ENCODE measurements at places on chromosomes 12 and 14.

- no peak for DNase-seq
Measured at GRCh38 chr14:71366861-71367260, 459.6 kb downstream of the PCNX1 start.

DNA sequence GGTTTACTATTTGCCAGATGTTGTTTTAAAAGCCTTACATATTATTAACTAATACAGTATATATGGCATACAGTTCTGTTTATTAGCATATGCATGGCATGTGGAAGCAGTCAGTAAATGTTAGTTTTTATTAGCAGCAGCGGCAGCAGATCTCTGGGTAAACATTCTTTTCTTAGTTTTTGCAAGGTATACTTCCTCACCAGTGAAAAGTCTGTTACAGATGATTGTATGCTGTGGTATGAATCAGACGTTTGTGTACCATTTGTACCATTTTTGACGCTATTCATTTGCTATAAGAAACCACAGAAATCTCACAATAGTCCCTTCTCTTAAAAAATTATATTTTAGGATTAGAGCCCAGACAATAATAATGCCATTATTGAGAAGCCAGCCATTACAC is 17.8 kb downstream of the STK38L start:
- no peak for DNase-seq

DNA sequence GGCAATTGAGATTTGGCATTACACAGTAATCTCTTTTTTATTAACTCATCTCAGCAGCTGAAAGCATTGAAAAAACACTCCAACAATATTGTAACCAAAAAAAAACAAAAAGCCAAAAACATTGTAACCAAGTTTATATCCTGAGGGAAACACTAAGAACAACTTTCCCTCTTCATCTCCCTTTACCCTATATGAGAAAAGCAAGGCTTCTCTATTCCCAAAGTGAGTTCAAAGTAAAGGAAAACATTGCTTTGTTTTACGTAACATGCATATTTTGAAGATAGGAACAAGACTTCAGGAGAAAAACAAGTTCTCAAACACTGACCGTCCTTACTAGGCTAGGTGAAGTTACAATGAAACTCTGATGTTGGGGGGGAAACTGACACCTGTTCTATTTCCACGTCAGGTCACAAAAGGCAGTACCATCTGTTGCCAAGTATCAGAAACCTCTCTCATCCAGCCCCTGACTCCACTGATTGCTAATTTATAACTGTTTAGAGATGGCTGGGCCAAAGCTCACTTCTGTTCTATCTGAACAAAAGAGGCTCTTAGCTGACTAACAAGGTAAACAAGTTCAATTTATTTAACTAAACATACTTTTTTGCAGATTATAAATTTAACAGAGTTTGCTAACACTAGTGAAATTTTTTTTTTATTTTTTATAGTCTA is 67.9 kb upstream of the PLXNC1 start:
- no peak for DNase-seq

DNA sequence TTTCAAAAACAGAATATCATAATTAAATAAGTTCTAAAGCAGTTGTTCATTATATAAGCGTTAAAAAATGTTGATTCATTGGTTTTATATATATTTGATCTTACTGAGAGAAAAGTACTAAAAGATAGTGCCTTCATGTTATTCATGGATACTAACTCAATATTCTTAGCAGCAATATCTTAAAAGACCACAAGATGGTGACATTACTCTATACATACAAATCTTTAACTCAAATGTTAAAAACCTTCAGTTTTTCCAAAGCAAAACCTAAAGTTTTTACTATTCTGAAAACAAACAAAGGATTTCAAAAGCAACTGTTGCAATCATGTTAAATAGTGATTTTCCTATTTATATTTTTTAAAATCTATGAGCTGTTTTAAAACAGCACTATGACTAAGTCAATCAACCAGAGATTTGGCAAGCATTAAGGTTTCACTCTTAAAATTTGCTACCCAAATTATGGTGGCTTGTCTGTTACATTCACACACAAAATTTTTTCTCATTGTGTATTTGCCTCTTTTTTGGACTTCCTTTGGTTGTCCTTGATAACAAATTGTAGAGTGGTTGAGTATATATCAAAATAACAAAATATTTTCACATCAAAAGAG is 50.1 kb upstream of the RERGL start:
- no peak for DNase-seq

GRCh38 chr12:28057856-28058615 is 85.5 kb upstream of the PTHLH start:
- no peak for DNase-seq

DNA sequence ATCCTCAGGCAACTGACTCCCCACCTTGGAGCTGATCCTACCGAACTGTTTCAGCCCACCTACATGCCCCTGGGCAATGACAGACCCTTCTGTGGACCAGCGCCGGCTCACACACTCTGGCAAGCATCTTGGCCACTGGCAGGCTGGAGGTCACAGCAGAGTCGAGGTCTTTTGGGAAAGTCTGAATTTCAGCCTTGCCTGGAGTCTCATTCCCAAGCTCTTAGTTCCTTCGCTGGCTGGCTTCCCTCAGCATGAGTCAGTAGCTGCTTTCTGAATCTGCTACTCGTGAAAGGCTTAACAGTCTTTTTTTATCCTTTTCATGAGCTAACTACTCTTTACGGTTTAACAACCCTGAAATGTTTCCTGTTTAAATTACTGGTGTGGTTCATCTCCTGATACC is 44.5 kb downstream of the ASCL4 start:
- DNase-seq: no peak

DNA sequence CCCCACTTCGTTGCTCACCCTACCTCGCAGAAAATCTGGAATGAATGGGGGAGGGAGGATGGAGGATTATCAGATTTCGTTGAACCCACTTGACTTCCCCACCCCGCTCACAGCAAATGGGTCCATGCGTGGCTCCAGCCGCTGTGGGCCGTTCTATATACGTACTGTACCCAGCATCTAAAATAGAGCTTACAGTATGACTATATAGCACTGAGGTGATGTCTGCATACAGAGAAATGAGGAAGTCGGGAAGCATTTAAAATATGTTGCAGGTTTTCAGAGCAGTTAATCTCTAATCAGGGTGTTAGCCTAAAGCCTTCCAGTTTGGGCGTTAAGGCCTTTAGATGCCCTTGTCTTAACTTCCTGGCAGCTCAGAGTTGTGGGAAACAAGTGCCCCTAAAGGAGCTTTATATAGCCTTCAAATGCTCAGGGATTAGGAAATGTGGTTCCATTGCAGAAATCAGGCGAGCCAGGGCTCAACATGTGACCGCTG is 1.4 kb downstream of the BICDL1 start:
- DNase-seq: peak; percentile 9

GRCh38 chr14:20409226-20409625 is 4.1 kb downstream of the TEP1 start:
- no peak for DNase-seq

- DNase-seq: no peak
Measured at GRCh38 chr12:94874518-94875302, 128.8 kb downstream of the NDUFA12 start.

DNA sequence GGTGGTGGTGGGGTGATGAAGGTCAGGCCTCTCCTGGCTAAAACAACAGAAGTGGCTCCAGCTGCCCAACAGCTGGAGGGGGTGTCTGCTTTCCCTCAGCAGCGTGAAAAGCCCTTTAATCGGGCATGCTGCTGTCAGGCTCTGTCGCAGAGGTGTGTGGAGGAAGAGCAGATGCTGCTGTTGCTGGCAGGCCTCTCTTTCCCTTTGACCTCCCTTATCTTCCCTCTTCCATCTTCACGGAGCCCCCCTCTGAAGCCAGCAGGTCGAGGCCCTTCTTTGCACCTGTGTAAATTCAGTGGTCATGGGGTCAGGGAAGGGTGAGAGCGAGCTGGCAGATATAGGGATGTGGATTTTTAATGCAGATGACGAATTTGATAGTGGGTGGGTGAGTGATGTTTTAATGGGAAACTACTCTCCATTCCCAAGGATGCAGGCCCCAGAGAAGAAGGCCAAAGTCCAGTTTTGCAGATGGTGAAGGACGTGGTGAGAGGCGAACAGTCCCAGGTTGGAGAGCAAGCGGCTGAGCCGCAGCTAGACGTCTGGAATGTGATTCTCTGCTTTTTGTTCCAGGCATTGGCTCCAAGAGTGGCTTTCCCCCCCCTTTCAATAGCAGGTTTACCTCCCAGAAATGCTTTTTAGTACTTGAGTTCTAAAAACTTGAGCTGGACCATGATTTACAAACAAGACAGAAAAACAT is 64.0 kb downstream of the SMOC1 start:
- no peak for DNase-seq

Measured in activated T-cell treated with anti-CD3 and anti-CD28 coated beads for 4 hours (primary cell).